ENCODE measurements at places on chromosomes 11 and 22. TPM values are rescaled to one million over a fixed set of nuclear protein-coding genes. Genes with fewer than 3 reads are reported as not detected.

DNA sequence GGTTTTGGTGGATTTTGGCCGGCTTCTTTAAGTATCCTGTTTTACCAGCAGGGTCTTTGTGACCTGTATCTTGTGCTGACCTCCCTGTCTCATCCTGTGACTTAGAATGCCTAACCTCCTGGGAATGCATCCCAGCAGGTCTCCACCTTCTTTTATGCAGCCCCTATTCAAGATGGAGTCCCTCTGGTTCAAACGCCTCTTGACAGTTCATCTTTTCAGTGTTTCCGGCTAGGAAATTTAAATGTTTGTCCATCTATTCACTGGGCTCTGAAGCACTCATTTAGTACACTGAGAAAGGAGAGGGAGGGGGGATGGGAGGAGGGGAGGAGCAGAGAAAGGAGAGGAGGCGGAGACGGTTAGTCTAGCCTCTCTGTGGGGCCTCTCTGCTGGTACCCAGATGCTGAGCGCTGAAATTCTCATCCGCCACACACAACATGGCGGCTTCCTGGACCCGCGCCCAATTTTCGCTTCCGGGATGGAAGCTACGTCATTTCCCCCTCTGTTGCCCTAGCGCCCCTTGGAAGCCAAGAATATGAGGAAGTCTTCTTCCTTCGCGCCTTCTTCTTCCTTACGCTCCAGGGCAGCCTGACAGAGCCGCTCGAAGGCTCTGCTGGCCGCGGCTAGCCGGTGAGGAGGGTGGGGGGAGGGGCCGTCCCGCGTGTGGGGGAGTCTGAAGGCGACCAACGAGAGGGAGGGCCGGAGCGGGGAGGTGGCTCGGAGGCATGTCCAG lies 69.0 kb upstream of the SYT13 start:
- peak; percentile 74 for DNase-seq

DNA sequence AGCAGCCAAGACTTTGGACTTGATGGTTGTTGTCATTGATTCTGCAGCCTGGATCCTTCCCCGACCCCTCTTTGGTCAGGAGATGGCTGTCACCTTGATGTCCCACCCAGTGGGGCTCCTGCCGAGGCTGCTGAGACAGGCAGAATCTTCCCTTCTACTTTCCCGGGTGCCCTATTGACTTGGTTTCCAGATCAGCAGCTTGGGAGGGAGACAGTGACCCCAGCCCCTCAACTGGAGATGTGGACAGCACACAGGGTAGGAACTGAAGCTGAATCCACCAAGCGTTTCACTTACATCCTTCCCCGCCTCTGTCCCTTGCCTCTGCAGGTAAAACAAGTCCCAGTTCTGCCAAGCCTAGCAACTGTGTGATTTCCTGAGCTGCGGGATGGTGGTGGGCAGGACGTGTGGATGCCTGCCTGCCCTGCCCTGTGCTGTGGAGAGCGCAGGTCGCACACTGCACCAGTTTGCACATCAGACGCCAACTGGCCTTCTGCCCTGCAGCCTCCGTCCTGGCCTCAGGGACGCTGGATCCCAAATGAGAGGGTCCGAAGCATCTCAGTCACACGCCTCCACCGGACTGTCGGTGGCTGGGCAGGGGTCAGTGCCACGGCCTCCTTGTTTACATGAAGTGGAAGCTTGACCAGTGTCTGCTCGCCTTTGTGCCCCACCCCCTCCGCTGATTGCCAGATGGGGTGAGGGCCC lies 34.6 kb downstream of the FAM83F start:
- DNase-seq = no peak

DNA sequence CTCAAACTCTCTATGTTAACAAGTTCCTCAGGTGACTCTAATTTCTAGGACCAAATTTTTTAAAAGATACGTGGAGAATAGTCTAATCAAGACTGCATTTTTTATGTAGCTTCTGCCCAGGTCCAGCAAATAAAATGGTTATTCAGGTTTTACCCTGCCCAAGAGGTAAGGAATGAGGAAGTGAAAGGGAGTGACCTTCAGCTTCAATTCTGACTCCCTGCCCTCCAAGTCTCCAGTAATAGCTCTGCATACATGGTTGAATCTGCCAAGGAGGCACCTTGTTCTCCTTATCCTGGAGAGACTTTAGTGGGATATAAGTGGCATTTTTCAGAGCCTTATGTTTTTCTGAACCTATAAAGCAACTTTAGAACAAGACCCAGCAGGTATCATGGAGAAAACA lies 15.5 kb downstream of the MUC15 start:
- DNase-seq = no peak

GRCh38 chr11:47950396-47950795 lies 30.0 kb upstream of the PTPRJ start:
- no peak for DNase-seq

- DNase-seq = no peak
Measured at GRCh38 chr22:20422271-20423007, 15.2 kb downstream of the SCARF2 start.

DNA sequence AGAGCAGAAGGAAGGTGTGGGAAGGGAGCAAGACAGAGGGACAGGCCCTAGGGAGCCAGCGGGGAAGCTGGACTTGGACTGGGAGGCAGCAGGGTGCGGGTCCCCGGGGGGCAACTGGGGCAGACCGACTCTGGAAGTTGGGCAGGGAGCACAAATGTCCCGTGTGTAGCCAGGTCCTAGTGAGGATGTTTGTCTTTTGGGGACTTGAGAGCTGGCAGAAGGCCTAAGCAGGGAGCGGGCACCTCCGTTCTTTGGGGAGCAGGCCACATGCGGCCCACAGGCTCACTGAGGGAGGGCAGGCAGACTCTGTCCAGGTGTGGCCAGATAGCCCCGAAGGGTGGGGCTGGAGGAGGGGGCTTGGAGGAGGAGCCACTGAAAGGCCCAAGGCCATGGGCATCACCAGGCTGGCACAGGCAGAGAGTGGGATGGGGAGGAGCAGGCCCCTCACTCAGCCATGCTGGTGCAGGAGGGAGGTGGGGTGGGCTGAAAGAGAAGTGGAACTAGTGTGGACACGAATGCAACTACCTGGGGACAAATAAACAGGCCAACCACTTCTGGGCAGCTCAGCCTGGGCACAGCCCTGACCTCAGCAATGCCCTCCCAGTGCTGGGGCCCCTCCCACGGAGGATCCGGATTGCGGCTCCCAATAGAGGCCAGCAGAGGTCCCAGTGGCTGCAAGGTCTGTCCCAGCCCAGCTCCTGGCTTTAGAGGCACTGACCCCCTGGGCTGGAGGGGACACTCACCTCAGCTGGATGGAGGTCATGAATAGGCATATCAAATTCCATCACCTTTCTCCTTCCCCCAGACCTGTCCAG lies 1.3 kb upstream of the SCARF2 start:
- no peak for DNase-seq

- DNase-seq = no peak
Measured at GRCh38 chr11:120890609-120891320, 133.1 kb upstream of the TBCEL start.

GRCh38 chr22:34414467-34415440 lies 494.5 kb upstream of the LARGE1 start:
- DNase-seq = peak; percentile 67

- no peak for DNase-seq
Measured at GRCh38 chr11:2566223-2567025, 121.6 kb downstream of the KCNQ1 start.

DNA sequence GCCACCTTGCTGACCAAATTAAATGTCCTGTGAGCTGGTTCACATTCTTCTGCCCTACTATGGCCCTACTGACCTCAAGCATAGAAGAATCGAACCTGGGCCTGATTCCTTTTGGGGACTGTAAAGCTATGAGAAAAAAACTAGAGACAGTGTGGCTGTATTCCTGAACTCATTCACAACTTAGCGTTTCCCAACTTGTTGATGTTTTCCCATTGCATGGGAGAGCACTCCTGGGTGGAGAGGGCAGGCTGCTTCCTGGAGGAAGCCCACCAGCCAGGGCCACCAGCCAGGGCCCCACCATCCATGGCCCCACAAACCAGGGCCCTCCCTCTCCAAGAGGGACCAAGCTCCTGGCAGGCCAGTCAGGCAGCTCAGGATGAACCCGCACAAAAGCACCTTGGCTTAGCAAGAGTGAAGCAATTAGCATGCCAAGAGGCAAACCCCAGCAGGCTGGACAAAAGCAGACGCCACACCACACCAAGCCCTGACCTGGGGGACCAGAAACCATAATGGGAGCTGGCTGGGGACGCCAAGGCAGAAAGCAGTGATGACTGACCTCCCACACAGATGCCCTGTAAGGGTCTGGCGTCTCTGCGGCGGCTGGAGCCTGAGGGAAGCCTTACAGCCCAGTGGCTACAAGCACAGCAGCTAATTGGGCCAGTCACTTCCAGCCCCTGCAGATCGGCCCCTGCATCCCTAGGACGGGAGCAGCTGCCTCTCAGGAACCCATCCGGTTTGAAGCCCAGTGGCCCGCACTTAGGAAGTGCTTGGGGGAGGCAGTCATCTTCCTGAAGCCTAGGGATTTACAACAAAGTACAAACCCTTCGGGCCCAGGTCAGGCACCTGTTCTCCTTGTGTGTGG lies 2.1 kb downstream of the CERK start:
- DNase-seq = no peak

DNA sequence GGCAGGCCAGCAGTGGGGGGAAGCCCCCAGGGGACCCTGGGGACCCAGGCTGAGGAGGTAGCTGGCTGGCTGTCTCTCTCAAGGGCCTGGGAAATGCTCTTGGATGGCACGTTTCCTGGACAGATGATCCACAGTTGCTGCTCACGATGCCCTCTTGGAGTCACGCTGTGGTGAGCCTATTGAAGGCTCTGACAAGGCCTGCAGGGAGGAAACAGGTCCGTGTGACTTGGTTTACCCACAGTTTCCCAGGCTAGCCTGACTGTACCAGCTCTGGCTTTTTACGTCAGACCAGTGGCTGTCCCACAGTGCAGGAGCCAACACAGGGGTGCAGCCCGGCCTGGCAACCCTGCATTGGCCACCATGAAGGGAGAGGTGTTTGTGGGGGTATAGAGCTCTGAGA lies 29.2 kb upstream of the PPARA start:
- DNase-seq = no peak

DNA sequence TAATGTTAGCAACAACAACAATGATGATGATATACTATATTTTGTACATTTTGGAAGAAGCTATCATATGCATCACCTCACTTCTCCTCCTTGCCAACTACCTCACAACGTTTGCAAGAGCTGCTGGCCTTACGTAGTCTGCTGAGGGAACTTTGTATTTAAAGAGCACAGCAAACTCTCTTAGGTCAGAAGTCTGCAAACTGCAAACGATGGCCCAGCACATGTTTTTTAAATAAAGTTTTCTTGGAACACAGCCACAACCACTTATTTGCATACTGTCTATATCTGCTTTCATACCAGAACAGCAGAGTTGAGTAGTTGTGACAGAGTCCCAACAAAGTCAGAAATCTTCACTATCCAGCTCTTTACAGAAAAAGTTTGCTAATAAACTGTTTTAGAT lies 261.7 kb downstream of the TENM4 start:
- DNase-seq = no peak

Gene DGAT2
- total RNA-seq = 1.3 TPM

Gene SMC1B
- total RNA-seq = not detected

Gene OOSP2
- total RNA-seq = not detected

Gene KRTAP5-2
- not detected for total RNA-seq

Gene TMPRSS4
- 0.66 TPM for total RNA-seq
